Stimulated activated CD4-positive, alpha-beta T cell treated with anti-CD3 and anti-CD28 coated beads, Interleukin-4, amount 100 ng/mL, for 4 hours (primary cell): ENCODE measurements at places on chromosomes 11 and 22.

GRCh38 chr22:22040472-22040871, 57.9 kb upstream of the TOP3B start:
- DNase-seq: no peak

- DNase-seq: no peak
Observed at GRCh38 chr11:134761926-134762247, 349.8 kb upstream of the B3GAT1 start.

DNA sequence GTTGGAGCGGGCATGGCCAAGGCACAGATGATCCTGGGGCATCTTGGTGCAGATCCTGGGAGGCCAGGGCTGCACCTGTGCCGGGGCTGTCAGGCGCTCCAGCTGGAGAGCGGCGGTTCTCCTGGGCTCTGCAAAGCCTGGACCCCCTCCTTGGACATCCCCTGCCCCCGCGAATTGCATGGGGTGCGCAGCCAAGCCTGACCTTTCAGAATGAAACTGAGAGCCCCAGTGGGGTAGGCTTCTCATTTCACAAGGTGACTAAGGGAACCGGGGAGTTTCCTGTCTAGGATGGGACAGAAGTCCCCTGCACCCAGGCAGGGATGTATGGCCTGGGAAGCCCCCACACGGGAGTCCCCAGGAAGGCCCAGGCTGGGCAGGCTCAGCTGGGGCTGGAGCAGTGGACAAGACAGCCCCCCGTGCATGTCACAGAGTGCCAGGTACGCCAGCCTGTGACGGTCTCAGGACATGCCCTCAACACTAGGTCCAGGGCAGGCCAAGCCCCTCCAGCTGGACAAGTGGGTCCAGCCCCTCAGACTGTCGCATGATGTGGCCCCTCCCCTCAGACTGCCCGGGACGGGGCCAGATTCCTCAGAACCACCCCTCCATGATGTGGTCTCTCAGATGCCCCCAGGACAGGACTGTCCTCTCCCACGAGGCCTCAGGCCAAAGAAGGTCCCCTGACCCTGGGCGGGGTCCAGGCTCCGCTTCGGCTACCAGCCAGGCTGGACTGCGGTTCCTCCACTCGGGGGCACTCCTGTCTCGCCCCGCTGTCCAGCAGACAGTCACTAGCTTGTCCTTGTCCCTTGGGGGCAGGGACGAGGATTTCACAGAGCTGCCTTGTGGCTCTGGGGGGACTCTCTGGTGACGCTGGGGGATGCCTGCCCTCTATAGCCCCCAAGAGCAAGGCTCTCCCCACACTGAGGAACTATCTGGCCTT, 2.3 kb downstream of the LSP1 start:
- DNase-seq: no peak

- no peak for DNase-seq
Observed at GRCh38 chr22:37896181-37896592, 9.9 kb upstream of the MICALL1 start.

GRCh38 chr11:17547932-17548331, 873 bp downstream of the OTOG start:
- DNase-seq: no peak
